Activated CD4-positive, alpha-beta memory T cell treated with anti-CD3 and anti-CD28 coated beads, Interleukin-2, amount 10 ng/mL, durations not matched to agents 7 days and 5 days (primary cell): ENCODE measurements at places on chromosomes 13 and 19.

DNA sequence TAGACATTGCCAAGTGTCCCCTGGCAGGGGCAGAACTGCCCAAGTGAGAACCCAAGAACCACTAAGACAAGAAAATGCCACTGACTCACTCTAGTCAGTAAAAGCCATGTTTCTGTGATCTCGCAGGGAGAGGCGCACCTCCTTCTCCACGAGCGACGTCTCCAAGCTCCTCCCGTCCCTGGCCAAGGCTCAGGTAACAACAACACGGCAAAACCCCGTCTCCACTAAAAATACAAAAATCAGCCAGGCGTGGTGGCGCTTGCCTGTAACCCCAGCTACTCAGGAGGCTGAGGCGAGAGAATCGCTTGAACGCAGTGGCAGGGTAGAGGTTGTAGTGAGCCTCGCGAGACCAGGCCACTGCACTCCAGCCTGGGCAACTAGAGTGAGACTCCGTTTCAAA, 17.5 kb upstream of the USE1 start:
- DNase-seq = no peak

DNA sequence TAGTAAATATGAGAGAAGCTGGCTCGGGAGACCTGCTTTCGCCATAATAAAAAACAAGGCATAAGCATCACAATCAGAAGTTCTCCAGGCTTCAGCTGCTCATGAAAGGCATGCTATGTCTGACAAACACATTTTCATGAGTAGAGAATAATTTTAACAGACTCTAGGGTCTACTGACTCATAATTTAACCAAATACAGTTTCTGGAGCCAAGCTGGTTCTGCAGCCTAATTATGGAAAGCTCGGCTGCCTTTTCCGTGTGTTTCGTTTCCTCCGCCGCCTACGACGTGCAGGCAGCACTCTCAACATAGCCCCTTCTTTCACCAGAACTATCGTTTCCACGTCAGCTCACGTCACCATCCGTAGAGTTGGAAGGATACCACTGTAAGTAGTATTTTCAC, 5.7 kb downstream of the MCF2L start:
- no peak for DNase-seq

GRCh38 chr19:9939301-9939913, 3.1 kb upstream of the OLFM2 start:
- no peak for DNase-seq

DNA sequence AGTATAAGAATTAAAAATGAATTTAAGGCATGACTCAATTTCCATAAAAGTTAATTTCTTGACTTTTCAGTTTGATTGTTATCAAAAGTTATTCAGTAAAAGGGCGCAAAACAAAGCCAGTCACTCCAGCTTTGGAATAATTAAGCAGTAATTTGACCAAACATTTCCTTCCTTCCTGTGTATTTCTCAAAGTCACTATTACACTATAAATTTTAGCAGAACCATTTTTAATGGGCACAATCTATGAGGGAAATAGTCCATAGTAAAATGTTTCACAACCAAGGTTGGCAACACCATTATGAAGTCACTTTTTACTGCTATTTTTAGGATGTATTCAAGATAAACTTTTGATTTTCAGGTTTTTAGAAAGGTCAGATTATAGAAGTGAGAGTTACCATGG, 91.0 kb downstream of the DACH1 start:
- DNase-seq = no peak

DNA sequence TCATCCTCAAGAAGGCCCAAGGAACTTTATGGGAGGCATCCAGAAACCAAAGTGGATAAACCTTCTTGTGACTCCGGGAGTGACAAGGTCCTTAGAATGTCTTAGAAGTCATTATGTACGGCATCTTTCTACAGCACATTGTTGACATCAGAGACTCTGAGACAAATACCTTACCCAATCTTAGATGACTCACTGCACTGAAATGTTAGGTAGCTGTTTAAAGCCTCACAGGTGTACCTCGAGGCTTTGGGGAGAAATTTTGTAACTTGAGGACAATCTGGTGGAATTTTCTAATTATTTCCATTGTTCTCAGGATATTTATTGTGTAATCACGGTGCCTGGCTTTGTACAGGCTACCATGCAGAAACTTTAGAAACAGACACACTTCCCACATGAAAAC, 14.8 kb upstream of the LGALS13 start:
- no peak for DNase-seq
